ENCODE measurements at places on chromosomes 5 and 9. TPM values are rescaled to one million over a fixed set of nuclear protein-coding genes. Genes with fewer than 3 reads are reported as not detected.

ARID3C gene
- total RNA-seq, result 0.09 TPM

DNA sequence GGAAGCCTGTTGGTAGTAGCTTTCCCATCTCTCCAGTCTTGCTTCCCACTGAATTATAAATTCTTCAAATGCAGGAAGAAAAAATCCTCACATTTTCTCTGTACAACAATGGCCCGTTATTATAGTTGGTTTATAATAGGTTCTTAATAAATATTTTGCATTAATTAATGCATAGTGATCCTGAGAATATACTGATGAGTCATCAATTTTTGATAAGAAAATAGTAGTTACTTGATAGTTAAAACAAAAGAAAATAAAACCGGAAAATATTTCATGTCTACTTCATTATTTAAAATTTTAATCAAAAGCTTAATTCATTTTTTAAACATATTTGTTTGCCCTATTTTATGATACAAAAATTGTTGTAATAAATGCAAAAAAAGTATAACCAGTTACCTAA, 762.6 kb downstream of the BRINP1 start:
- no peak overlapping the region for H3K4me3 ChIP-seq
- no peak for DNase-seq
- H3K4me1 ChIP-seq, result no peaks in the 10 kb centered on the region

- no peak for DNase-seq
- H3K4me3 ChIP-seq, result no peak overlapping the region
- H3K27ac ChIP-seq, result no peak overlapping the region
- H3K4me1 ChIP-seq, result peaks cover 15% of the 10 kb centered on the region
Measured at GRCh38 chr5:76718880-76719279, 3.0 kb downstream of the F2R start.

INSL4 gene
- 0.05 TPM for total RNA-seq

DNA sequence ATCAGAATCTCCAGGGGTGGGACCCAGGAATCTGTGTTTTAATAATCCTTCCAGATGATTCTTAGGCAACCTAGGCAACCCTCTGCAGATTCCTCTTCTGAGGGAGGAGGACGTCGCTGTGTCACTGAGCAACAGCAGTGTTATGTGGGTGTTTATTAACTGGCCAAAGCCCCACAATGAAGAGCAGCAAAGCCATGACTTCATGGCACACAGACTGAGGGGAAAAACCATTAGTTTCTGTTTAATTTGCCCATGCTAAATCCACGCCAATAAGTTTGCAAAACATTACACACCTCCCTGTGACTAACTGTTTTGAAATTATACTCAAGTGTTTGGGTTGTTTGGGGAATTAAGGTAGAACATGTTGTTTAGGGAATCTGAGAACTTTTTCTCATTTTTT, 83.7 kb upstream of the TMED7 start:
- H3K27ac ChIP-seq, result no peak overlapping the region
- no peaks in the 10 kb centered on the region for H3K36me3 ChIP-seq
- H3K4me1 ChIP-seq, result no peaks in the 10 kb centered on the region
- no peak for DNase-seq

GABRB2 gene
- 0.85 TPM for total RNA-seq

BTNL3 gene
- total RNA-seq, result not detected

GM2A gene
- 36.6 TPM for total RNA-seq

GPR150 gene
- 0.19 TPM for total RNA-seq

GRCh38 chr9:118829334-118829733, 539.9 kb downstream of the BRINP1 start:
- DNase-seq, result no peak
- H3K4me3 ChIP-seq, result no peak overlapping the region
- H3K4me1 ChIP-seq, result no peaks in the 10 kb centered on the region
- no peaks in the 10 kb centered on the region for H3K36me3 ChIP-seq
- H3K27ac ChIP-seq, result no peak overlapping the region

DNA sequence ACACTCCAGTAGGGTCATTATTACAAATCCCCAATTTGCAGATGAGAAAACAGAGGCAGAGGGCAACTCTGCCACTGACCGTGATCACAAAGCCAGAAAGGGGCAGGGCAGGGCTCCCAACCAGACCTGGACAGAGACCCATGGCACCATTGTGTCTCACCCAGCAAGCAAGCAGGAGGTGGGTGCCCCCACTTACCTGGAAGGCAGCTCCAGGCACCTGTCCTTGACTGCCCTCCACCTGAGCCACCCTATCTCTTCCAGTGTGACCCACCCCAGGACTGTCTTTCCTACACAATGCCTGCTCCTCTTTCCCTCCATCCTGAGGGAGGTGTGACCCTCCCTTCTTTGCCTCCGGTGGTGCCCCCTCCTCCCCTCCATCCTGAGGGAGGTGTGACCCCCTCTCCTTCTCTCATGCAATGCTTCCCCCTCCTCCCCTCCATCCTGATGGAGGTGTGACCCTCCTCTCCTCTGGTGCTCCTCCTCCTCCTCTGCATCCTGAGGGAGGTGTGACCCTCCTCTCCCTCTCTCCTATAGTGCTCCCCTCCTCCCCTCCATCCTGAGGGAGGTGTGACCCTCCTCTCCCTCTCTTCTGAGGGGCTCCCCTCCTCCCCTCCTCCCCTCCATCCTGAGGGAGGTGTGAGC, 198.0 kb downstream of the MED10 start:
- H3K4me3 ChIP-seq, result no peak overlapping the region
- no peak overlapping the region for H3K27ac ChIP-seq
- H3K36me3 ChIP-seq, result no peaks in the 10 kb centered on the region

GRCh38 chr9:70100362-70100761, 56.7 kb downstream of the MAMDC2 start:
- no peaks in the 10 kb centered on the region for H3K4me1 ChIP-seq
- no peaks in the 10 kb centered on the region for H3K36me3 ChIP-seq
- H3K27ac ChIP-seq, result no peak overlapping the region
- no peaks in the 10 kb centered on the region for H3K27me3 ChIP-seq
- DNase-seq, result no peak

- no peaks in the 10 kb centered on the region for H3K36me3 ChIP-seq
- H3K27me3 ChIP-seq, result no peaks in the 10 kb centered on the region
- no peak overlapping the region for H3K27ac ChIP-seq
- no peaks in the 10 kb centered on the region for H3K4me1 ChIP-seq
Measured at GRCh38 chr9:31071606-31072286, 1312.7 kb upstream of the ACO1 start.

DNA sequence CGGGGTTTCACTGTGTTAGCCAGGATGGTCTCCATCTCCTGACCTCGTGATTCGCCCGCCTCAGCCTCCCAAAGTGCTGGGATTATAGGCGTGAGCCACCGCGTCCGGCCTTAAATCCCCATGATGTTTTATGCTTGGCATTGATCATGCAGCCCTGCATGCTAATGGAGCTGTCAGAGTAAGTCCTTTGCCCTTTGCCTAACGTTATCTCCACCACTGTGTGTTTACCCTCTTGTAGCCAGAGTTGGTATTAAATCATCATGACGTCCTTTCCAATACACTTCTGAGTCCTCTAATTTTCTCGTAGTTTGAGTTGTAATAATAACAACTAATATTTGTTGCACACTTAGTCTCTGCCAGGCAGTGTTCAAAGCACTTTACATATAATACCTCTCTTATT, 57.2 kb upstream of the ZFAND5 start:
- no peaks in the 10 kb centered on the region for H3K36me3 ChIP-seq
- no peaks in the 10 kb centered on the region for H3K27me3 ChIP-seq
- no peak for DNase-seq

TAS2R1 gene
- total RNA-seq, result not detected

PCA3 gene
- total RNA-seq, result 0.09 TPM

PTPN3 gene
- total RNA-seq, result 2.8 TPM

DNA sequence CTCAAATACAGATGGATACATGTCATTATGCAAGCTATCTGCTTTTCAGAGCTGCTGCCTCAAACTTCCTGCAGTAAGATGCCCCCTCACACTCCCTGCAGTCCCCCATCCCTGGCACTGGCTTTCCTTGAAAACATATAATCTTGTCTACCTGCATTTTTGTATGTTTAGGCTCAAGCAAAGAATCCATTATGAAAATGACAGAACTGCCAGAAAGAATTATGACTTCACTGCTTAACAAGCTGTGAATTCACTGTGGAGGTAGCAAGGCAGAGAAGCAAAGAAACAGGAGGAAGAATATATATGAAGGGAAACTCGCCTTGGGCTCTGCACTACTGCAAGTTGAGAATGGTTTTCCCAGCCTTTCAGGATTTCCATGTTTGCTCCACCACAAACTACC, 39.4 kb upstream of the PPP2R2B start:
- no peak overlapping the region for H3K27ac ChIP-seq
- H3K4me3 ChIP-seq, result no peak overlapping the region
- no peaks in the 10 kb centered on the region for H3K4me1 ChIP-seq
- H3K36me3 ChIP-seq, result no peaks in the 10 kb centered on the region
- DNase-seq, result no peak

DNA sequence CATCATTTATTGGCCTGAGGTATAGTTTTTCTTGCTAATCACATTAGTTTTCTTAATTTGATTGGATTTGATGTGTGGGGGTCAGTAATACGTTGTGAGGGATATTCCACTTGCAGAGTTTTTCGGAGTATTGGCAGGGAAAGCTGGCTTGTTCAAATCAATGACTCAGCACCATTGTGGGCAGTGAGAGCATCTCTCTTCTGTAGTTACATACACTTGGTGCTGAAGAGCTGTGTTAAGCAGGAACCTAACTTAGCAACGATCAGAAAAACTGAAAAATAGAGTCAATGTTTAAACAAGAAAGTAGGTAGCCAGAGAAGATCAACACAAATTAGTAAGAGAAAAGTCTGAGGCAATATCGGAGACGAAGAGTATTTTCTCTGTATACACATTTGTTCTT, 344.6 kb upstream of the EDIL3 start:
- H3K4me1 ChIP-seq, result no peaks in the 10 kb centered on the region
- H3K27ac ChIP-seq, result no peak overlapping the region
- no peaks in the 10 kb centered on the region for H3K27me3 ChIP-seq
- no peak overlapping the region for H3K4me3 ChIP-seq
- no peaks in the 10 kb centered on the region for H3K36me3 ChIP-seq

DNA sequence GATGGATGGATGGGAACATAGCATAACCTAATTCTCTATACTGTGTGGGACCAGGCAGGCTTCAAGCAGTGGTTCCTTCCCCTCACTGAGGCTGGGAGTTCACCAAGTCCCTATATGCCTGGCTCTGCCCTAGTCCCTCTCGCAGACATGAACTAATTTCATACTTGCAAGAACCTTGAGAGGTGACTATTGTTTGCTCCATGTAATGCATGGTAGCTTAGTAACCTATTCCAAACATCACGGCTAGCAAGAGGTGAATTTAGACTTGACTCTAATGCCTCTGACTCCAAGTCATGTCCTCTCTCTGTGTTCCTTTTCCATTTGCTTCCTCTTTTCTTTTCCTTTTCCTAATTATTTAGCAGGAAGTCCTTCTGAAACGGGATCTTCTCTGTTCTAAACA, 25.9 kb upstream of the ERMP1 start:
- H3K4me1 ChIP-seq, result no peaks in the 10 kb centered on the region
- no peak overlapping the region for H3K27ac ChIP-seq
- H3K36me3 ChIP-seq, result no peaks in the 10 kb centered on the region
- no peak for DNase-seq
- no peak overlapping the region for H3K4me3 ChIP-seq

- H3K4me3 ChIP-seq, result no peak overlapping the region
- H3K4me1 ChIP-seq, result peaks cover 12% of the 10 kb centered on the region
- H3K27ac ChIP-seq, result no peak overlapping the region
- no peaks in the 10 kb centered on the region for H3K27me3 ChIP-seq
- no peaks in the 10 kb centered on the region for H3K36me3 ChIP-seq
- DNase-seq, result no peak
Measured at GRCh38 chr5:88736494-88736893, 146.5 kb downstream of the MEF2C start.

DNA sequence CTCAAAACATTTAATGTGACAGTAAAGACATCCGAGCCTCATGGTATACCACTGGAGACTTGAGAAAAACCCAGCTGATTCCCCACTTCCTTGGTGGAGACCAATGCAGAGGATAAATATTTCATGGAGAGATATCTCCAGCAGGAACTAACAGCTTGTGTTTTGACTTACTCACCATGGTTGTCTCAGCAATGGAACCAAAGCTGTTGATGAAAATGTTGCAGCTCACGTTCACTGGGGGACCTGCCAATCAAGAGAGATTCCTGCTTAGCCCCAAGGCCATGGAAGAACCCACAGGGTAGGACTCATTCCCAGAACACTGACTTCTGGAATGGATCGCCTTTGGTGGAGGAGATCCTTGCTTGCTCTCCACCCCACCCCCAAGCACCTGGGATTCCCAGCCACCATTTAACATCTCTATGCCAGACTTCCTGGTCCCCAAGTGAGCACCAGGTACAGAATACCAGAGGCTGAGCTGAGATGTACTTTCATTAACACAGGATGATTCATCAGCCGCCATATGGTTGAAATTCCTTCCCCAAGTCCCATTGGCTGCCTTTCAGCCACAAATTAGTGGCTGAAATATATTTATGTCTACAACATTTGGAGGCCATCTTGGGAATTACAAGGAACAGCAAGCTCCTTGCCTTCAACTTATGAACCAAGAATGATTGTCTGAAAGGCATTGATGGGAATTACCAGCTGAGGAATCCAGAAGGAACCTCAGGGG, 37.9 kb downstream of the GLRA1 start:
- H3K4me3 ChIP-seq, result no peak overlapping the region
- H3K36me3 ChIP-seq, result no peaks in the 10 kb centered on the region
- no peaks in the 10 kb centered on the region for H3K27me3 ChIP-seq
- DNase-seq, result no peak
- H3K27ac ChIP-seq, result no peak overlapping the region

GRCh38 chr5:126600631-126601511, at the start of gene PHAX:
Gene PHAX (plus strand): TSS chr5:126600947. CDS start chr5:126600963, 16 bp downstream.
- peak; percentile 79 for DNase-seq
- peak within 1 kb of the TSS; percentile 85 for H3K27ac ChIP-seq
- H3K36me3 ChIP-seq, result peaks cover 19% of the 10 kb centered on the region
- peak within 1 kb of the TSS; percentile 93 for H3K4me3 ChIP-seq

DNA sequence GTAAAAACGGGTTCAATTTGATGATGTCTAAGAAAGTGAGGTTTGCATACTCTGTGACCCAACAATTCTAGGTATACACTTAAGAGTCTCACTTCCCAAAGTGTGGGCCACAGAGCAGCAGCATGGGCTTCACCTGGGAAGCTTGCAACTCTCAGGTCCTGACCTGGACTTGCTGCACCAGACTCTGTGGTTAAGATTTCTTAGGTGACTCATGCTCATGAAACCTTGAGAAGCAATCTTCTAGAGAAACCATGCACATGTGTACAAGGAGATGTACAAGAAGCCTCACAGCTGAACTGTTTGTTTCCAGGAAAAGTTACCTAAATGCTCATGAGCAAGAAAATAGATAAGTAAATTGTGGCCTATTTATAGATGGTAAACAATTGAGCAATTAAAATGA, 30.0 kb downstream of the DNAJC21 start:
- no peaks in the 10 kb centered on the region for H3K36me3 ChIP-seq
- H3K27me3 ChIP-seq, result no peaks in the 10 kb centered on the region
- H3K4me3 ChIP-seq, result no peak overlapping the region
- no peak overlapping the region for H3K27ac ChIP-seq

- peaks cover 14% of the 10 kb centered on the region for H3K4me1 ChIP-seq
- no peak for DNase-seq
- H3K4me3 ChIP-seq, result no peak overlapping the region
- H3K27me3 ChIP-seq, result no peaks in the 10 kb centered on the region
- no peaks in the 10 kb centered on the region for H3K36me3 ChIP-seq
Measured at GRCh38 chr9:129379886-129380285, 201.8 kb upstream of the IER5L start.

FASTKD3 gene
- 14.4 TPM for total RNA-seq

GRCh38 chr5:74895906-74896305, 29.7 kb upstream of the FAM169A start:
- no peak for DNase-seq
- no peaks in the 10 kb centered on the region for H3K36me3 ChIP-seq
- H3K27me3 ChIP-seq, result no peaks in the 10 kb centered on the region
- no peak overlapping the region for H3K4me3 ChIP-seq
- H3K4me1 ChIP-seq, result no peaks in the 10 kb centered on the region
- no peak overlapping the region for H3K27ac ChIP-seq

- H3K27ac ChIP-seq, result no peak overlapping the region
- H3K4me3 ChIP-seq, result no peak overlapping the region
- no peaks in the 10 kb centered on the region for H3K27me3 ChIP-seq
- DNase-seq, result no peak
- H3K4me1 ChIP-seq, result no peaks in the 10 kb centered on the region
Measured at GRCh38 chr9:95920017-95920416, 44.5 kb downstream of the ERCC6L2 start.

Measured in thymus (tissue), 14 donors.